ENCODE measurements at places on chromosomes 16 and 17.

DNA sequence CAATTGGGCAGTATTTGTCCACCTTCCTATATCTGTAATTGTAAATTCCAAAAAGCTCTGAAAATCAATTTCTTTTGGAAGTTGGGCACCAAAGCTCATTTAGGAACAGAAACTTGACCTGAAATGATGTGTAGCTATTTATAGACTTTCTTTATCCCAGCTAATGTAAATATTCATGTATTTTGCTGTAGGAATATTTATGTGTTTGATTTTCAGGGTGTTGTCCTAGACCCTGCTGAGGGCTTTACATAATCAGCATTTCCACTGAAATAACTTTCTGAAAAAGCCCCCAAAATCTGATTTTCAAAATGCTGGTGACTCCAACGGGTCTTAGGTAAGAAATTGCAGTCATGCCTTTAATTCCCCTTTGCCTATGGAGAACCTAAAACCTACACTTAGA, 4.1 kb downstream of the RBFOX1 start:
- DNase-seq, result no peak

DNA sequence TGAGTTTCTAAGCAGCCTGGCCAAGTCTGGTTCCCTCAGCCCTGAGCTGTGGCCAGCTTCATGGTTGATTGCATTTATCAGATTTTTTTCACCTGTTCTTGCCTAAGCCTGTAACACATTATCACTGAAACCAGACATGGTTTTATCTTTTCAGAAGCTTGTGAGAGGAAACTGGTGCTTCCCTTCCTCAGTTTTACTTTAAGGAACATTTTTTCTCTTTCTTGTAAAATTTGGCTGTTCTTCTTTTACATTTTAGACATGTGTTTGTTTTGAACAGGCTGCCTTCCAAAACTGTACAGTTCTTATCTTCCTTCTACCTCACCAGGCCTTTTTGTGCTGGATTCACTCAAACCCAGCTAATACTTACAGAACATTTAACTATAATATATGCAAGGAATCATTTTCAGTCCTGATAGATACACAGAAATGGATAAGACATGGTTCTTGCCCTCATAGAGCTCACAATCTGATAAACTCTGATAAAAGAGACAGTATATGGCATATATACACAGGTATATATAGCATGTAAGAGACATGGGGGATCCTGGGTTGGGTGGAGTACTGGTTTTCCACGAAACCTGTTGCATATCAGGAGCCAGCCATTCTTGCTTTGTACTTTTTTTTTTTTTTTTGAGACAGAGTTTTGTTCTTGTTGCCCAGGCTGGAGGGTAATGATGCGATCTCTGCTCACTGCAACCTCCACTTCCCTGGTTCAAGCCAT, 44.5 kb downstream of the ZNRF1 start:
- no peak for DNase-seq

- peak; percentile 46 for DNase-seq
Measured at GRCh38 chr17:41959336-41960095, 7.1 kb upstream of the CNP start.

GRCh38 chr17:1122533-1123392, 57.0 kb downstream of the ABR start:
- peak; percentile 19 for DNase-seq

DNA sequence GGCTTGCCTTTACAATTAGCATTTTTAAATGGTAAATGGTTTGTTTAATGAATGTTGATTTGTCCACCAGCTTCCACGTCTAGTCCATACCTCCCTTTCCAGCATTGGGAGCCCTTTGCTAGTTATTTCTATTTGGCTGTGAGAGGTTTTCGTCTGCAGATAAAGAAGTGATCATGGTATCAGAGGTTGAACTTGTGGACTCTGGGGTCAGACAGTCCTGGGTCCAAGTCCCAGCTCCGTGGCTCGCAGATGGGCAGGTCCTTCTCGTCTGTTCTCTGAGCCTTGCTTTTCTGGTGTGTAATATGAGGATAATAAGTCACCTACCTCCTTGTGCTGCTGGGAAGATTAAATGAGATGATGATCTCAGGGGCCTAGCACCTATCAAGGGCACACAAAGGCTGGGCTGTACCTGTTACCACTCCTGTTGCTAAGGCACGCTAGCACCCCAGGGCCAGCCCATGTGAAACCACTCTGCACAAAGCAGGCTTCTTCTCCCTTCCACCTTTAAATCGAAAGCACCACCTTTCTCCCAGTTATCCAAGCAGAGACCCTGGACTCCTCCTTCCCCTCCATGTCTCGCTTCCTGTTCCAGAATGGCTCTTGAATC, 103.9 kb downstream of the GNAO1 start:
- DNase-seq, result no peak

- DNase-seq, result peak; percentile 84
Measured at GRCh38 chr17:57927048-57927723, 28.0 kb downstream of the CUEDC1 start.

DNA sequence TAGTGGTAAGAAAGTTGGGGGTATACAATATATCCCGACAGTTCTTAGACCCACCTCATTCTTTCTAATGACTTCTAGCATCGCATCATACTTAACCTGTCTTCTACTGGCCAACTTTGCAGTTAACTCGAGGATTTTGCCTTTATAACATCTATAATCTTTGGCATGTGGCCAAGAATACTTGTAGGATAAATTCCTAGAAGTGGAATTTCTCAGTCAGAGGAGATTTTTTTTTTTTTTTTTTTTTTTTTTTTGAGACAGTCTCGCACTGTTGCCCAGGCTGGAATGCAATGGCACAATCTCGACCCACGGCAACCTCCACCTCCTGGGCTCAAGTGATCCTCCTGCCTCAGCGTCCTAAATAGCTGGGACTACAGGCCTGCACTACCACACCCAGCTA, 253.5 kb downstream of the MRTFB start:
- peak; percentile 53 for DNase-seq
